Bronchial epithelial cell (primary cell): ENCODE measurements at places on chromosomes 5 and 9.

- DNase-seq: no peak
Measured at GRCh38 chr9:108939975-108940374, 5.8 kb downstream of the ABITRAM start.

- peak; percentile 23 for DNase-seq
Measured at GRCh38 chr5:133251296-133252132, 199.7 kb downstream of the HSPA4 start.

DNA sequence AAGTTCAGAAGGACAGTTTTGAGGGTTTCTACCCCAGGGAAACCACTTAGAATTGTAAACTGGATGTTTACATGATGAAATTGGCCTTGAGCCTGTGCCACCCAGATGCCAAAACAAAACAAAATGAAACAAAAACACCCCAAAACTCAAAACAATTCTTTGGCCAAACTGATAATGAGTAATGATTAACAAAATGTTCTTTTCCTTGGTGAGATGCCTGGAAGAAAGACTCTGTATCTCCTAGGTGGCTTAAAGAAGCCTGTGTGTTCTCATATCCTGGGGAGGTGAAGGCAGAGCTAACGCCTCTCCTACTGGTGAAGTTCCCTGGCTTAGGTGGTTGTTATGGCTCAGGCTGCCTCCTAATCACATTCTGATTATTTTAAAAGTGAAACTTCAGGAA, 120.5 kb downstream of the NPR3 start:
- DNase-seq: no peak

DNA sequence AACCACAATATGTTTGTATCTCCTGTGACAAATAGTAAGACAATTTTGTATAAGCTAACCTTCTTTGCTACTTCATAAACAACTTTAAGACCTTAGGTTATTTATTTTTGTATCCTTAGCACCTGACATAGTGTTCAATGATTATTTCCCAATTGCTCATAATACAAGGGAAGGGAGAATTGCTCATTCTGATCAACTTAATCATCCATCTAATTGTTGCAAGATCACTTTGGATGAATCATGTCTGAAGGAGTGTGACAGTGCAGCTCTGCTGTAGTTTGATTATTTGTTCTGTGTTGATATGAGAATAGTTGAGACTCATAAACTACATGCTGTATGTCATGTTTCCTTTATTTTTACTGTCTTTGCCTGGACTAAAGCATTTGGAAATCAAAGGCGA, 721.3 kb upstream of the SEMA6A start:
- peak; percentile 74 for DNase-seq

DNA sequence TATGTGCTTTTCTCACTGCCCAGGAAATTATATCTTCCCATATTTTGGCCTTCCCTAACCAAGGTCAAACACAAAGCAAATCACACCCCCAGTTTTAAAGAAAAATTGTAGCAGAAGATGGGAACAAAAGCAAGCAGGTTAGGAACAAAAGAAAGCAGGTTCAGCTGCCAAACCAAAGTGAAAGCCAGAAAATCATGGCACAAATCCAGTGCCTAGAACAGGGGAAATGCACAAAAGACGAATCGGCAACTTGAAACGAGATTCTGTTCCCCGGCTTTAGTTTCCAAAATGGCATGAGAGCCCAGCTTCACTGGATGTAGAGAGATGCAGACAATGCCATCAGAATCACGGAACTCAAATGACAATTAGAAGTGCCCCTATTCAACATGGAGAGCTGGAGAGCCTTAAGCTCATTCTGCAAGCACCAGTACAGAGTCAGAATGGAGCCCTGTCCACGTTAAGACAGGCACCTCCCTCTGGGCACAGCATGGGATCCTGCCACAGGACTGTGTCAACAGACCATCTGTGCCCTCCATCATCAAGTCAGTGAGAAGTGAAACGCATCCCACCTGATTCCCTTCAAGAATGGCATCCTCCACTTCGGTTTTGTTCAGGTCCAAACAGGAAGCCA, 13.8 kb downstream of the DNAH5 start:
- no peak for DNase-seq

- DNase-seq: no peak
Measured at GRCh38 chr9:105357937-105358336, 89.9 kb upstream of the FSD1L start.

DNA sequence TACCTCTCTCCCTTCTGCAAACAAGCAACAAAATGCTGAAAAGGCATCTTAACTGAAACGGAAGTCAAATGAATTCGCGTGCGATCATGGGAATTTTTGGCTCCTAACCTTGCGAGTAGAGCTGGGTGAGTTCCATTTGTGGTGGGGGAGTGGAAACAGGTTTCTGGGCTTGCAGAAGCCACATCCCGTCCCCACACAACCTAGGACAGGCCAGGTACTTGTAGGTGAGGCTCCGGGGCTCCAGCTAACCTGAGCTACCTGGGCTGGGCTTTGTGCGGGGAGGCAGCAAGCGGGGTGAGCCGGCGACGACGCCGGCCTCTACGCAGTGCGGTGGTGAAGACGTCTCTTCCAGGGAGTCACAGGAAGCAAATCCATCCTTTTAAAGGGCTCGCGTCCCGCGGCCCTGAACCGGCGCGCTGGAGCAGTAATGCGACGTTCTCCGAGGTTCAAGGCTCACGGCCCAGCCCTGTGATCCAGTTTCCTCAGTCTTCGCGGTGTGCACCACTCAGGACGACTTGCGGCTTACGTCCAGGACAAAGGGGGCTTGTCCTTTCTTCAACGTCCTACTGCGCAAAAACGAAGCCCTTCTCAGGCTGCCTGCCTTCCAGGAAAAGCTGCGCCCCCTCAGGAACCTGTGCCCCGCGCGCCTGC, 567 bp upstream of the SPIN1 start:
- peak; percentile 57 for DNase-seq

GRCh38 chr5:80082731-80083100, 47.6 kb downstream of the THBS4 start:
- no peak for DNase-seq

GRCh38 chr9:20989923-20990341, 41.5 kb downstream of the HACD4 start:
- no peak for DNase-seq
